ENCODE measurements at places on chromosomes 6 and 20.

GRCh38 chr6:141133836-141134235 lies 998.9 kb upstream of the GJE1 start:
- no peak for DNase-seq

GRCh38 chr20:1855109-1855508 lies 40.1 kb upstream of the SIRPA start:
- DNase-seq, result no peak

GRCh38 chr6:96862560-96862959 lies 25.3 kb upstream of the GPR63 start:
- no peak for DNase-seq

DNA sequence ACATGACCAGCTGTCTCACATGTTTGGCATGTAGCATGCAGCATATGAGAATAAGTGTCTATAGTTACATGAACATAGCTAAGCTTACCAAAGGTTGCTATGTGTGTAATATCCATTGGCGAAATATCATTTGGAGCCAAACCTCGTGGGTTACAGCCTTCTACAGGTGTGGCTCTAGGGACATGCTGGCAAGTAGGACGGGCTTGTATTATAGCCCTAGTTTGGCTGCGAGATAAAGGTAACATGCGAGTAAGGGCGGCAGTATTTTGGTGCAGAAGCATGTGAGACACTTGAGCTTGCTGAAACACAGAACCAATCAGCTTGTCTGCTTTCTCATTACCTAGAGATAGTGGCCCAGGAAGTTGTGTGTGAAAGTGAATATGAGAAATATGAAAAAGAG lies 6.5 kb upstream of the ABHD12 start:
- no peak for DNase-seq

- DNase-seq, result no peak
These were observed 326.7 kb upstream of the MAN1A1 start for GRCh38 chr6:119676230-119676629.

DNA sequence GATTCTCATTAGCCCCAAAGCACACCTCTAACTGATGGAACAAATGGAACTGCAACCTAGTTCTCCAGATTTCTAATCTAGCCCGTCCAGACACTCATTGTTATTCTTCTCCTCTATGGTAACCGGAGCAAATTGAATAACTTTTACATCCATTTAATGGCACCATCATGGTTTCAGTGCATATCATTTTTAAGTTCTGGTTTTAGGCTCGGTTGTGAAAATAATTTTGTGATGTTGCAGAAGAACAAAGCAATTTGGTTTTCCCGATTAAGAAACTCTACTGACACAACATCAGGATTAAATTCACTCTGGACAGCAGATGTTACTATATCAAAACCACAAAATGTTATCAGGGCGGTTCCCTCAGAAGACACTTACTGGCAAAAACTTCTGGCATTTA lies 42.5 kb upstream of the HBS1L start:
- no peak for DNase-seq

All from AG09309 (cell line).